Activated naive CD4-positive, alpha-beta T cell treated with anti-CD3 and anti-CD28 coated beads, Interleukin-2, amount 10 ng/mL, durations not matched to agents 5 hours and 36 hours (primary cell): ENCODE measurements at places on chromosomes 1 and 21. TPM values are rescaled to one million over a fixed set of nuclear protein-coding genes. Genes with fewer than 3 reads are reported as not detected.

Gene NR1I3
- not detected for total RNA-seq

Gene CFAP141
- not detected for total RNA-seq

Gene RGS1
- 19.9 TPM for total RNA-seq

Gene CFAP107
- not detected for total RNA-seq

Gene OR2L5
- not detected for total RNA-seq

Gene DESI2
- 28.9 TPM for total RNA-seq

Gene FOXD2
- total RNA-seq = 0.36 TPM

Gene FAAH
- 6.2 TPM for total RNA-seq

Gene CAPZB
- total RNA-seq = 547 TPM

Gene HMGCS2
- total RNA-seq = not detected

Gene LIPI
- not detected for total RNA-seq

Gene SLAMF7
- 8.2 TPM for total RNA-seq

Gene MPC2
- 52.9 TPM for total RNA-seq
